ENCODE measurements at places on chromosomes 4 and X. TPM values are rescaled to one million over a fixed set of nuclear protein-coding genes. Genes with fewer than 3 reads are reported as not detected.

Gene TMPRSS11A
- total RNA-seq: not detected

Gene SPP1
- total RNA-seq: 0.87 TPM

Gene OTOP1
- not detected for total RNA-seq

Gene RAB40A
- not detected for total RNA-seq

Gene CPE
- not detected for total RNA-seq

Gene F11
- 0.42 TPM for total RNA-seq

Gene BEX5
- total RNA-seq: not detected

Gene PGRMC1
- total RNA-seq: 361 TPM

Gene UCP1
- total RNA-seq: not detected

Gene H2BW2
- total RNA-seq: not detected

Gene SLC39A8
- 0.13 TPM for total RNA-seq

Gene PLP2
- 56.6 TPM for total RNA-seq

Gene CLOCK
- 34.0 TPM for total RNA-seq

DNA sequence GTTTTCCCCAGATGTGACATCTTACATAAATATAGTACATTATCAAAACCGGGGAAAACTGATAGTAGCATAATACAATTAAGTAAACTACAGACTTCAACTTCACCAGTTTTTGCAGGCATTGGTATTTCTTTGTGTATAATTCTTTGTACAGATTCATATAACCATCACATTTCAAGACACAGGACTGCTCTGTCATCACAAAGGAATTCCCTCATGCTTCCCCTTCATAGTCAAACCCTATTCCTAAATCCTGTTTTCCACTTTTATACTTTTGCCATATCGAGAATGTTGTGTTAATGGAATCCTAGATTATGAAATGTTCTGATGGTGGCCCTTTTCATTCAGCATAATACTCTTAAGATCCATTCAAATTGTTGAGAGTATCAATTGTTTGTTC lies 36.0 kb downstream of the STIM2 start:
- no peaks in the 10 kb centered on the region for H3K4me1 ChIP-seq
- 0 out of 2 replicates have a peak, but pooled peaks cover 3% of the 10 kb centered on the region for H3K36me3 ChIP-seq
- H3K4me3 ChIP-seq: no peak overlapping the region
- no peak for DNase-seq
- H3K27ac ChIP-seq: no peak overlapping the region

DNA sequence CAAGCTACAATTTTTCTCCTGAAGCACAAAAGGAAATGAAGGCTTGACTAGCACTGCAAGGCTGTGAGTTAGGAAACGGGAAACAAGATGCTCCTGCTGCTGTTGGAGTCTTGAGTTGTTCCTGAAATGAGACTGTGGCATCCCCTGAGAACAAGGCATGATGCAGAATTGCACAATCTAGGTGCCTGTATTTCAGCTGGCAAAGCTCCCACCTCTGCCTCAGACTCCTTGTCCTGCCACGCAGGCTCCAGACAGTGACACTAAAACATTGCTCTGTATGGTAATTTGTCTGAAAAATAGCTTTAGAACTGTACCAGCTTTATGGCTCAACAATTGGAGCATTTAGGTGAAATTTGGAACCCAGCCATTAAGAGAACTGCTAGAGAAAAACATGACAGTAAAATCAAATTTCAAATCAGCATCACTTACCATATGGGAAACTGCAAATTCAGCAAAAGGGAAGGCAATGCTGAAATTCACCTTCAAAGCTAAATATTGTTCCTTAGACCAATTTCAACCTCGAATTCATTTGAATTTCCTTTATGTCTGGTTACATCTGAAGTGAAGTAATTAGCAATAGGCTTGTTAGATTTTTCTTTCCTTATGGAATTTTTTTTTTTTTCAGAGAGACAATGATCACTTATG lies 103.4 kb downstream of the MFAP3L start:
- no peak overlapping the region for H3K27ac ChIP-seq
- H3K4me1 ChIP-seq: 0 out of 2 replicates have a peak, but pooled peaks cover 2% of the 10 kb centered on the region
- no peak for DNase-seq
- H3K36me3 ChIP-seq: no peaks in the 10 kb centered on the region
- H3K4me3 ChIP-seq: no peak overlapping the region
- no peaks in the 10 kb centered on the region for H3K27me3 ChIP-seq

DNA sequence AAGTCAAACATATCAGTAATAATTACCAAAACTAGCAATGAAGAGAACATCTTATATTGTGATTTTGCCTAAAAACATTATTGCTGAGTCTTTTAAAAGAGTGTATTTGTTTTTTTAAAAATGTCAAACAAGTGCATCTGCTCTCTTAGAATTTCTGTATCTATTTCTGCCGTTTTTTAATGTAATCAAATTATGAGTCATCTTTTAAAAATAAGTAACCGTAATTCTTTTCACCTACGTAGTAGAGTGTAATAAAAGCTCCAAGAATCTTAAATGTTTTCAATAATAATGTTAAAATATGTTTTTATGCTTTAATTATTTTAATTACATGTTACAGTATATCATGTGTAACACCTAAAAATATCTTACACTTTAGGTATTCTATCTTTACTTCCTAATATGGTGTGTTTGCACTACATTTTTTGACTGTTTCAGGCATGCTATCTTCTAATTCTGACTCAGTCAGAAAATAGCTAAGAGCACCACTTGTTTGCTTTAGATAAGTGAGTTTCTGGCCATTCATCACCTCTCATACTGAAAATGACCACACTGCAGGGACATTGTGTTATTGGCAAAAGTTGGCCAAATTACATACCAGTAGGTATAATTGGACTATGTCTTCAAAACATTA lies 368.5 kb downstream of the PCDH7 start:
- no peak overlapping the region for H3K27ac ChIP-seq

GRCh38 chr4:10893395-10893794 lies 208.8 kb upstream of the CLNK start:
- no peak overlapping the region for H3K27ac ChIP-seq
- H3K36me3 ChIP-seq: no peaks in the 10 kb centered on the region
- no peaks in the 10 kb centered on the region for H3K4me1 ChIP-seq
- H3K4me3 ChIP-seq: no peak overlapping the region
- H3K27me3 ChIP-seq: no peaks in the 10 kb centered on the region
- DNase-seq: no peak

GRCh38 chr4:40149960-40150385 lies 46.9 kb upstream of the RHOH start:
- H3K4me3 ChIP-seq: no peak overlapping the region
- peak; percentile 58 for DNase-seq
- no peak overlapping the region for H3K27ac ChIP-seq

- no peak for DNase-seq
- no peak overlapping the region for H3K27ac ChIP-seq
- no peaks in the 10 kb centered on the region for H3K27me3 ChIP-seq
- H3K36me3 ChIP-seq: no peaks in the 10 kb centered on the region
Measured at GRCh38 chr4:5976921-5977320, 41.3 kb downstream of the C4orf50 start.

GRCh38 chr4:92262371-92262770 lies 41.4 kb upstream of the GRID2 start:
- H3K36me3 ChIP-seq: no peaks in the 10 kb centered on the region
- no peak overlapping the region for H3K4me3 ChIP-seq
- no peaks in the 10 kb centered on the region for H3K4me1 ChIP-seq
- DNase-seq: no peak

GRCh38 chr4:183337349-183337748 lies 15.1 kb upstream of the CLDN24 start:
- no peak overlapping the region for H3K4me3 ChIP-seq
- no peak overlapping the region for H3K27ac ChIP-seq
- H3K4me1 ChIP-seq: peaks cover 20% of the 10 kb centered on the region
- no peaks in the 10 kb centered on the region for H3K27me3 ChIP-seq
- H3K36me3 ChIP-seq: no peaks in the 10 kb centered on the region
- peak; percentile 5 for DNase-seq

GRCh38 chr4:81617545-81617944 lies 145.8 kb upstream of the RASGEF1B start:
- no peak for DNase-seq
- H3K4me1 ChIP-seq: no peaks in the 10 kb centered on the region
- no peak overlapping the region for H3K4me3 ChIP-seq
- no peaks in the 10 kb centered on the region for H3K36me3 ChIP-seq
- H3K27ac ChIP-seq: no peak overlapping the region
- H3K27me3 ChIP-seq: no peaks in the 10 kb centered on the region

GRCh38 chr4:1030559-1030958 lies 19.1 kb downstream of the FGFRL1 start:
- H3K27ac ChIP-seq: no peak overlapping the region
- peaks cover 13% of the 10 kb centered on the region for H3K27me3 ChIP-seq
- no peak overlapping the region for H3K4me3 ChIP-seq
- H3K4me1 ChIP-seq: peaks cover 46% of the 10 kb centered on the region
- H3K36me3 ChIP-seq: peaks cover 6% of the 10 kb centered on the region

DNA sequence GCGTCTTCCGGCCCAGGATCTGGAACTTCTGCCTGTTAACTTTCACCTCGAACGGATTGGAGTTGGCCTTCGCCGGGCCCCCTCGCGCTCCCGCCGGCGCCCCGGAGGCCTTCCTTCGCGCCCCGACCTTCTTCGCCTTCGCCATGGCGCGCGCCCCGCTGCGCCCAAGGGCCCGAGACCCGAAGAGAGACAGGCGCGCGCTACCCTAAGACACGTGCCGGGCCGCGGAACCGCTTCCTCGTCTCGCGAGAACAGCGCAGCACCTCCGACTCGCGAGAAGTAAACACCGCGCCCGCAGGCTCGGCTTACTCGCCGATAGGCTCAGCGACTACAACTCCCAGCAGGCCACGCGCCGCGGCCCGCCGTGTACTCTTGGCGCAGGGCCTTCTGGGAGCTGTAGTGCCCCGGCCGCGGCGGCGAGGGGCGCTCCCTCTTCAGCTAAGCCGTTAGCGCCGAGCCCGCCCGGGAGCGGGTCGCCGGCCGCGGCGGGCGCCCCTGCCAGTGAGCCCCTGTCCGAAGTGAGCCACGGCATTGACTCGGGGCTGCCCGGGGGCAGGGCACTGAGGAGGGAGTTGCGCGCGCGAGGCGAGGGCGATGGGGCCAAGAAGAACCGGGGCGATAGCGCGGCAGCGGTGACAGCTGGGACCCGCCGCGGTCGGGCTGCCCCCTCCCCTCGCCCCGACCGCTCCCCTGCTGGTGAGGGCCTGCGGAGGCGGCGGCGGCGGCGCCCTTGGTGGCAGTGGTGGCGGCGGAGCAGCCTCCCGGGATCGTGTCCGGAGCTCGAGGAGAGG lies at the start of the genes GRK4 and NOP14:
Gene GRK4, plus strand, starts transcription at position 397 of the 791 bp plus-strand sequence. CDS start 500 bp downstream, outside the sequence.
Gene NOP14, minus strand, starts transcription at position 232 of the 791 bp plus-strand sequence. Its CDS starts 87 bp downstream, at position 145.
- H3K36me3 ChIP-seq: peaks cover 14% of the 10 kb centered on the region
- H3K27me3 ChIP-seq: no peaks in the 10 kb centered on the region
- DNase-seq: peak; percentile 99

GRCh38 chr4:2712261-2712842 lies 43.8 kb downstream of the TNIP2 start:
- no peaks in the 10 kb centered on the region for H3K27me3 ChIP-seq
- H3K36me3 ChIP-seq: peaks cover 39% of the 10 kb centered on the region
- H3K27ac ChIP-seq: no peak overlapping the region
- H3K4me1 ChIP-seq: no peaks in the 10 kb centered on the region

GRCh38 chr4:88826771-88827170 lies 129.1 kb upstream of the NAP1L5 start:
- no peak overlapping the region for H3K27ac ChIP-seq
- peaks cover 24% of the 10 kb centered on the region for H3K4me1 ChIP-seq
- H3K36me3 ChIP-seq: no peaks in the 10 kb centered on the region

DNA sequence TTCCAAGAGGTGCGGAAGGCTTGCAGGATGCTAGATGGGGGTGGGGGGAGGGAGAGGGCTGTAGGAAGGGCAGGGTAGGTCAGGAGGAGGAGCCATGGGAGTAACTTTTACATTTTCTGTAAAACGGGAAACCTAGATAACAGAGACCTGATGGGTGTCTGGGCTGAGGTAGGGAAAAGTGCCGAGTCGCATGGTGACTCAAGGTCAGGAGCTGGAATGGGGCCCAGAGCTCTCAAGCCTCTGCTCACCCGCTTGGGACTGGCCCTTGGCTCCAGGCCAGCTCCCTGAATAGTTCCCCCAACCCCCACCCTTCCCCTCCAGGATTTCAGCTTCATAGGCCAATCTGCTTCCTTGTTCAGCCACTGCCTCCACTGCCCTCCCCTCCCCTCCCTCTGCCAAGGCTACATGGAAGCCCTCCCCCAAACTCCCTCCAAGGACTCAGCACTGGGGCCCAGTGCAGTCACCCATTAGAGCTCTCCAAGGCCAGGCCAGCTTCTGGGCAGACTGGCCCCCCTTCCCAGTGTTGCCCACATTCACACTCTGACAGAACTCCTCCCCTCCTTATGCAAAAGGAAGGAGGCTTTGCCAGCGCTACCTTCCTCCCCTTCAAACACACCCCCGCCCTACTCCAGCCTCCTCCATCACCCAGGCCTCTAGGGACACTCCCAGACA lies 43.6 kb downstream of the TSC22D3 start:
- no peaks in the 10 kb centered on the region for H3K36me3 ChIP-seq
- H3K4me1 ChIP-seq: peaks cover 8% of the 10 kb centered on the region
- H3K27me3 ChIP-seq: no peaks in the 10 kb centered on the region
- H3K27ac ChIP-seq: no peak overlapping the region
- peak; percentile 72 for DNase-seq

- H3K4me1 ChIP-seq: no peaks in the 10 kb centered on the region
- DNase-seq: no peak
- no peak overlapping the region for H3K4me3 ChIP-seq
- H3K36me3 ChIP-seq: no peaks in the 10 kb centered on the region
Measured at GRCh38 chr4:137609718-137610430, 77.6 kb upstream of the PCDH18 start.

GRCh38 chrX:110081740-110082139 lies 78.8 kb downstream of the TMEM164 start:
- no peak overlapping the region for H3K4me3 ChIP-seq
- H3K27ac ChIP-seq: no peak overlapping the region
- DNase-seq: no peak
- H3K36me3 ChIP-seq: no peaks in the 10 kb centered on the region
- H3K27me3 ChIP-seq: no peaks in the 10 kb centered on the region

DNA sequence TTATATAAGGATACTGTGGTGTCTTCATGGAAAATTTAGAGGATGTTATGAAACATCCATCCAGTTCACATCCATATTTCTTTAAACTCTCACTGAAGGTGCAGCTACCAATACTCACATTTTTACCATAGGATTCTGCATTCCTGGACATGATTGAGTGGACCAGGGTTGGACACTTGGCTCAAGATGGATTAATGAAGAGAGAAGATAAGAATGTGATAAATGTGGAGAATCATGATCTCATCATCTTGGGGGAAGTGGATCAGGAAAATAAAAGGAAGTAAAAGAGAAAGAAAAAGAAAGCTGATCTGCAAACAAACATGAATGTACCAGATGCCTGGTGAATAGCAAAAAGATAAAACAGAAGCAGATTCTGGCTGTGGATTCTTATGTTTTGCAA lies 175.4 kb downstream of the NPFFR2 start:
- peaks cover 3% of the 10 kb centered on the region for H3K27me3 ChIP-seq
- no peak overlapping the region for H3K27ac ChIP-seq
- no peaks in the 10 kb centered on the region for H3K36me3 ChIP-seq
- DNase-seq: no peak
- H3K4me1 ChIP-seq: no peaks in the 10 kb centered on the region

DNA sequence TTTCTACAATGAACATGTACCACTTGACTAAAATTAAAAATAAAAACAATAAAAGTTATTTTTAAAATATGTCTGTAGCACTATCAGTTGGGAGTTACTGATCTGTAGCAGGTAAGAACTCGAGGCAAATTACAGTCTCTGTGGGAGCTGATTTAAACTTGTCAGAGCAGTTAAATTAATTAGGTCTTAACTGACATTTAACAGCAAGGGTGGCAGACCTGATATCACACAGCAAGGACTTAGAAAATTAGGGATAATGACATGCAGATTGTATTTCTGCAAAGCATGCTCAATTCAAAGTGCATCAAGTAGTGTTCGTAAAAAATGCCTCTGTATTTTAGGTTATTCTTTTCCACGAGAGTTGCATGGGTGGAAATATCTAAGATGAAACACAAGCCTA lies 208.9 kb downstream of the SPATA18 start:
- no peak for DNase-seq
- H3K27me3 ChIP-seq: no peaks in the 10 kb centered on the region
- H3K4me3 ChIP-seq: no peak overlapping the region

All from SJCRH30 (cell line).